Left ventricle myocardium inferior (tissue), 1 donor: ENCODE measurements at places on chromosomes 1 and 21. TPM values are rescaled to one million over a fixed set of nuclear protein-coding genes. Genes with fewer than 3 reads are reported as not detected.

The ASCL5 gene
- total RNA-seq, result not detected

The PRDM16 gene
- 16.6 TPM for total RNA-seq

The SAMD13 gene
- total RNA-seq, result 2.0 TPM

The AGT gene
- 54.6 TPM for total RNA-seq

GRCh38 chr1:27577504-27578188 is 26.3 kb downstream of the AHDC1 start:
- peak; percentile 35 for DNase-seq
- H3K4me1 ChIP-seq, result peaks cover 97% of the 10 kb centered on the region
- H3K27me3 ChIP-seq, result no peaks in the 10 kb centered on the region
- H3K4me3 ChIP-seq, result no peak overlapping the region
- peak overlapping the region; percentile 97 for H3K27ac ChIP-seq
- H3K36me3 ChIP-seq, result no peaks in the 10 kb centered on the region

DNA sequence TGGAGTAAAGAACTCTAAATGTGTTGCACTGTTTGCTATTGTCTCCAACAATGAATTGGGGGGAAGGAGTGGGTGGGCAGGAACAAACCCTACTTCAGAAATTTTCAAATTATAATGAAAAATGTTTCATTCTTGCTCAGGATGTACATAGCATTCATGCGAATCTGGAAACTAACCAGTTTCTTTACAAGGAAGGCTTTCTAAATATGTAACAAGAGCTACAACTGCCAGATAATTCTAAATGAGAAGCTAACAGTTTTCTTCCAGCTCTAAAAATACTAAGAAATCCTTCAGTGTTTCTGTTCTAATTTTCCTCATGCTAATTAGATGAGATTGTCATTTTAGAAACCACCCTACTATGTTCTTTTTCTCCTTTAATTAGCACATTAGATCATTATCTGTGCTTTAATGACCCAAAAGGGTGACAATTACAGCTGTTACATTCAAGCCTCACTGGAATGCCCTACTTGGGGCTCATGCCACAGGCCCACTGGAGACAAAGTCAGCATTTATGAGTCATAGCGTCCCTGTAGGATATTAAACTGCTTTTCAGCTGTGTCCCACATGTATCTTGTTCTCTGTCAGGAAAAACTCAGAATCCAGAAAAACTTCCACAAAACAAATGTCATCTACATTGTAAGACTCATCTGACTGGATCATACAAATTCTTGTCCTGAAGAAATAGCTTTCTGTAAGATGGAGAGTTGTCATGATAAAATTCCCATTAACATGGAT is 804.6 kb upstream of the CXADR start:
- no peaks in the 10 kb centered on the region for H3K27me3 ChIP-seq
- DNase-seq, result no peak
- no peaks in the 10 kb centered on the region for H3K4me1 ChIP-seq
- peak overlapping the region; percentile 47 for H3K27ac ChIP-seq
- no peaks in the 10 kb centered on the region for H3K36me3 ChIP-seq
- no peak overlapping the region for H3K4me3 ChIP-seq

DNA sequence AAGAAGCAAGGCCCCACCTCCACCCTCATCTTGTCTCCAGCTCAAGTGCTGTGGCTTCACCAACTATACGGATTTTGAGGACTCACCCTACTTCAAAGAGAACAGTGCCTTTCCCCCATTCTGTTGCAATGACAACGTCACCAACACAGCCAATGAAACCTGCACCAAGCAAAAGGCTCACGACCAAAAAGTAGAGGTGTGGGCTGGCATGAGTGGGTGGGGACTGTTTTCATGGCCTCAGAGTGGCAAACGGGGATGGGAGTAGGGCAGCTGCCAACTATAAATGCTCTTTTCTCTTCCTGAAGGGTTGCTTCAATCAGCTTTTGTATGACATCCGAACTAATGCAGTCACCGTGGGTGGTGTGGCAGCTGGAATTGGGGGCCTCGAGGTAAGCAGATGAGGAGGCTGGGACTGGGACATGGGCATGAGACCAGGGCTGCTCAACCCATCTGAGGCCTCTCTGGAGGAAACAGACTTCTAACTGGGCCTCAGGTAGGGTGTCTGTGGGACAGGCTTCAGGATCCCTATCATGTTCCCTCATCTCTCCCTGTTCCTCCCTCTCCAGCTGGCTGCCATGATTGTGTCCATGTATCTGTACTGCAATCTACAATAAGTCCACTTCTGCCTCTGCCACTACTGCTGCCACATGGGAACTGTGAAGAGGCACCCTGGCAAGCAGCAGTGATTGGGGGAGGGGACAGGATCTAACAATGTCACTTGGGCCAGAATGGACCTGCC is 8.8 kb upstream of the P3R3URF start:
- H3K27me3 ChIP-seq, result no peaks in the 10 kb centered on the region
- peaks cover 60% of the 10 kb centered on the region for H3K4me1 ChIP-seq
- H3K27ac ChIP-seq, result peak overlapping the region; percentile 33
- H3K36me3 ChIP-seq, result peaks cover 7% of the 10 kb centered on the region
- DNase-seq, result no peak
- H3K4me3 ChIP-seq, result no peak overlapping the region

DNA sequence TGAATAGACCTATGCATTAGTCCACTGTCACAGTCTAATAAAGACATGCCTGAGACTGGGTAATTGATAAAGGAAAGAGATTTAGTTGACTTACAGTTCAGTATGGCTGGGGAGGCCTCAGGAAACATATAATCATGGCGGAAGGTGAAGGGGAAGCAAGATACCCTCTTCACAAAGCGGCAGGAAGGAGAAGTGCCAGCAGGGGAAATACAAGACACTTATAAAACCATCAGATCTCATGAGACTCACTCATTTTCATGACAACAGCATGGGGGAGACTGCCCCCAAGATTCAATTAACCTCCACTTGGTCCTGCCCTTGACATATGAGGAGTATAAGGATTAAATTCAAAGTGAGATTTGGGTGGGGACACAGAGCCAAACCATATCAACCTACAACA is 59.4 kb downstream of the CAPN9 start:
- no peak overlapping the region for H3K4me3 ChIP-seq
- H3K27ac ChIP-seq, result peak overlapping the region; percentile 75
- H3K27me3 ChIP-seq, result no peaks in the 10 kb centered on the region
- DNase-seq, result no peak
- H3K36me3 ChIP-seq, result no peaks in the 10 kb centered on the region

GRCh38 chr1:220710333-220710732 is 20.2 kb downstream of the C1orf115 start:
- no peaks in the 10 kb centered on the region for H3K27me3 ChIP-seq
- no peaks in the 10 kb centered on the region for H3K36me3 ChIP-seq
- H3K4me1 ChIP-seq, result peaks cover 43% of the 10 kb centered on the region
- no peak overlapping the region for H3K27ac ChIP-seq
- H3K4me3 ChIP-seq, result no peak overlapping the region

GRCh38 chr1:2355373-2356261 is 35.7 kb downstream of the MORN1 start:
- H3K4me1 ChIP-seq, result peaks cover 11% of the 10 kb centered on the region
- H3K36me3 ChIP-seq, result no peaks in the 10 kb centered on the region
- H3K4me3 ChIP-seq, result no peak overlapping the region
- H3K27ac ChIP-seq, result no peak overlapping the region
- H3K27me3 ChIP-seq, result no peaks in the 10 kb centered on the region

DNA sequence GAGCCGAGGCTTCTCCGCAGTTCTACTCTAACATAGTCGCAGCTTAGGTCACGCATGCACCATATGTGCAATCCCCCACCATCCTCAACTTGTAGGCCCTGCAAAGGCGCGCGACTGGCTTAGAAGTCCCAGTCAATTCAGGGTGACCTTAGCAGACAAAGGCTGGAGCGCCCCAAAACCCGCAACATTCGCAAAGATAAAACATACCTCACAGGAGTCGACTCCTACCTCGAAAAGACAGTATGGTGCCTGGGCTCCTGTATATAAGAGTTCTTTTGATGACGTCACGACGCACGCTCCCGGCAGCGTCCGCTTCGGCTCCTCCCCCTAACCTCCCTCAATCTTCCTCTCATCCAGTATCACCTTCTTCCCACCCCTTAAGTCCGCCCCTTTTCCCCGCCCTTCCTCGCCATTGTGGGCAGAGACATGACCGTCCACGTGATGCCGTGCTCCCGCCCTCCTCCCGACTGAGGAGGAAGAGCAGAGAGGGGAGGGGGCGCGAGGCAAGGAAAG is at the start of gene GAS5:
Gene GAS5, minus strand, starts transcription at position 237 of the 513 bp plus-strand sequence.
- no peaks in the 10 kb centered on the region for H3K27me3 ChIP-seq
- H3K4me1 ChIP-seq, result peaks cover 70% of the 10 kb centered on the region
- peak within 1 kb of the TSS; percentile 99 for H3K27ac ChIP-seq
- peak within 1 kb of the TSS; percentile 95 for H3K4me3 ChIP-seq

DNA sequence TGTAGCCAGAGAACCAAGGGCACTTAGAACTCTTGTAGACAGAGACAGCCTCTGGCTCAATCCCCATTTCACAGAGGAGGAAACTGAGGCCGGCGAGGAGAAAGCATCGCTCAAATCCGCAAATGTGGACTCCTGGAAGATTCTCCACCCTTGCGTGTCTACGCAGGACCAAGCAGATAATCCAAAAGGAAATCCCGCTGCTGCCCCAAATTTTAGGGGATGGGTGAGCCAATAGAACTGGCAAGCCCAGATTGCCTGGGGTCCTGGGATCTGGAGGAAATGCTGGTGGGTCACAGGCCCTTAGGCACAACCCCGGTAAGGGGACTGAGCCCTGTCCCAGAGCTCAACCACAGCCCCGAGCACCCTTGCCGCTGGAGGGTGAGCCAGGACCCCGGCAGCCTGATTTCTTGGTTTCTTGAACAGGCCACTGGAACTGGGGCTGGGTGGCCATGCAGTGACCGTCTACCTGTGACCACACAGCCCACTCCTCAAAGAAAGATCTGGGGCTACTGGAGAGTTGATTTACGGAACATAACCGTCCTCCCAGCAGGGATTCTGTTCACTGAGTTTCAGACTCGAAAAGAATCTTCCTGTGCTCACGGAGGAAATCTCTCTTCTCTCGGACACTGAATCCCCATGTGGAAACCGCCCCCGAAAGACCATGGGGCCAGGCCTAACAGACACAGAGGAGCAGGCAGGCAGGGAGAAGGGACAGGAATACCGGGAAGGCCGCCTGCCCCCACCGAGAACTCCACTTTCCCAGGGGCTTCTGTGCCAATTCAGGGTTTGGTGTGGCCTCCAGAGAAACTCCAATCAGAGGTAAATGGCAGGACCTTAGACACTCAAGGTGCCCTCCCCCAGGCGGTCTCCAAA is 238.4 kb downstream of the NPHP4 start:
- H3K4me3 ChIP-seq, result no peak overlapping the region
- H3K27ac ChIP-seq, result no peak overlapping the region
- H3K27me3 ChIP-seq, result peaks cover 76% of the 10 kb centered on the region
- no peaks in the 10 kb centered on the region for H3K36me3 ChIP-seq
- DNase-seq, result no peak
- peaks cover 17% of the 10 kb centered on the region for H3K4me1 ChIP-seq

DNA sequence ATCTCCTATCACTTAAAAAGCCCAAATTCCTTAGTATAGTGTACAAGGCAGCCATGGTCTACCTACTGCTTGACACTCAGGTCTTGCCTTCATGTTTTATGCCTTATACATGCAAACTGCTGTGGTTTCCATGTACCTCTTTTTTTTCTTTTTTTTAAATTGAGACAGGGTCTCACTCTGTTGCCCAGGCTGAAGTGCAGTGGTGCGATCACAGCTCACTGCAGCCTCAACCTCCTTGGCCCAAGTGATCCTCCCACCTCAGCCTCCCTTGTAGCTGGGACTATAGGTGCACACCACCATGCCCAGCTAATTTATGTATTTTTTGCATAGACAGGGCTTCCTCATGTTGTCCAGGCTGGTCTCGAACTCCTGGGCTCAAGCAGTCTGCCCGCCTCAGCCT is 8.0 kb downstream of the CD55 start:
- H3K27me3 ChIP-seq, result no peaks in the 10 kb centered on the region
- H3K4me3 ChIP-seq, result no peak overlapping the region
- no peak for DNase-seq
- peaks cover 100% of the 10 kb centered on the region for H3K36me3 ChIP-seq
- H3K4me1 ChIP-seq, result peaks cover 2% of the 10 kb centered on the region
- H3K27ac ChIP-seq, result no peak overlapping the region

- H3K27ac ChIP-seq, result peak overlapping the region; percentile 99
- H3K4me3 ChIP-seq, result peak overlapping the region; percentile 92
- H3K4me1 ChIP-seq, result peaks cover 73% of the 10 kb centered on the region
- no peaks in the 10 kb centered on the region for H3K27me3 ChIP-seq
- DNase-seq, result no peak
- peaks cover 9% of the 10 kb centered on the region for H3K36me3 ChIP-seq
Measured at GRCh38 chr1:33348194-33348593, 27.3 kb upstream of the A3GALT2 start.

GRCh38 chr21:35028451-35028978 is 20.6 kb downstream of the RUNX1 start:
- no peak overlapping the region for H3K4me3 ChIP-seq
- H3K27me3 ChIP-seq, result peaks cover 93% of the 10 kb centered on the region
- peaks cover 9% of the 10 kb centered on the region for H3K4me1 ChIP-seq
- H3K36me3 ChIP-seq, result no peaks in the 10 kb centered on the region
- no peak for DNase-seq

GRCh38 chr1:37718901-37719571 is 26.7 kb downstream of the CDCA8 start:
- no peaks in the 10 kb centered on the region for H3K4me1 ChIP-seq
- H3K4me3 ChIP-seq, result no peak overlapping the region
- H3K27me3 ChIP-seq, result peaks cover 61% of the 10 kb centered on the region
- no peaks in the 10 kb centered on the region for H3K36me3 ChIP-seq

GRCh38 chr1:92786111-92786901 is 1.4 kb upstream of the EVI5 start:
- peak overlapping the region; percentile 100 for H3K27ac ChIP-seq
- peak overlapping the region; percentile 91 for H3K4me3 ChIP-seq
- no peaks in the 10 kb centered on the region for H3K27me3 ChIP-seq
- DNase-seq, result no peak
- peaks cover 46% of the 10 kb centered on the region for H3K4me1 ChIP-seq

DNA sequence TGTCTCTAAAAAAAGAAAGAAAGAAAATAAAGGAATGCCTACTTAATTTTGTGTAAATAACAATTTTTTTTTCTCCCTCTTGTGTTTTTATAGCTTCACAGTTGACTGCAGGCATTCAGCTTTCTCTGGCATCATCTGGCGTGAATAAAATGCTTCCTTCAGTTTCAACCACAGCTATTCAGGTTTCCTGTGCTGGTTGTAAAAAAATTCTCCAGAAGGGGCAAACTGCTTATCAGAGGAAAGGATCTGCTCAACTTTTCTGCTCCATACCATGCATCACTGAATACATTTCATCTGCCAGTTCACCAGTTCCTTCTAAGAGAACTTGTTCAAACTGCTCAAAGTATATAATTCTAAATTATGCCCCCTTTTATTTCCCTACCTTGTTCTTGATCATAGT is 18.0 kb downstream of the ZMYM1 start:
- peaks cover 89% of the 10 kb centered on the region for H3K36me3 ChIP-seq
- H3K4me3 ChIP-seq, result no peak overlapping the region
- no peak for DNase-seq
- no peaks in the 10 kb centered on the region for H3K27me3 ChIP-seq
- no peak overlapping the region for H3K27ac ChIP-seq
- H3K4me1 ChIP-seq, result no peaks in the 10 kb centered on the region

DNA sequence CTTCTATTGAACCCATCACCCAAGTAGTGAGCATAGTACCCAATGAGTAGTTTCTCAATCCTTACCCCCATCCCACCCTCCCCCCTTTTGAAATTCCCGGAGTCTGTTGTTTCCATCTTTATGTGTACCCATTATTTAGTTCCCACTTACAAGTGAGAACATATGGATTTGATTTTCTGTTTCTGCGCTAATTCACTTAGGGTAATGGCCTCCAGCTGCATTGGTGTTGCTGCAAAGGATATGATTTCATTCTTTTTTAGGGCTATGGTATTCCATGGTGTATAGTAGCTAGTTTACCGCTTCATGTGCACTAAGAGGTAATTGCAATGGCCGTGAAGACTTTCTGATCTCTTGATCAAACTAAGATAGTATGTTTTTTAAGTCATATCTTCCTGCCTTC is 107.5 kb upstream of the SERTAD4 start:
- DNase-seq, result no peak
- H3K36me3 ChIP-seq, result no peaks in the 10 kb centered on the region
- H3K4me3 ChIP-seq, result no peak overlapping the region
- H3K4me1 ChIP-seq, result no peaks in the 10 kb centered on the region
